Endothelial cell (in vitro differentiated cells): ENCODE measurements at places on chromosomes 4 and X. TPM values are rescaled to one million over a fixed set of nuclear protein-coding genes. Genes with fewer than 3 reads are reported as not detected.
A peak's percentile ranks its signal among the peaks of the same experiment; 100 is the strongest.

GRCh38 chrX:41377624-41378023 is 43.7 kb downstream of the DDX3X start:
- DNase-seq: no peak

- DNase-seq: no peak
Observed at GRCh38 chr4:86307432-86307831, 52.4 kb downstream of the MAPK10 start.

The BMPR1B gene
- total RNA-seq: 5.4 TPM

DNA sequence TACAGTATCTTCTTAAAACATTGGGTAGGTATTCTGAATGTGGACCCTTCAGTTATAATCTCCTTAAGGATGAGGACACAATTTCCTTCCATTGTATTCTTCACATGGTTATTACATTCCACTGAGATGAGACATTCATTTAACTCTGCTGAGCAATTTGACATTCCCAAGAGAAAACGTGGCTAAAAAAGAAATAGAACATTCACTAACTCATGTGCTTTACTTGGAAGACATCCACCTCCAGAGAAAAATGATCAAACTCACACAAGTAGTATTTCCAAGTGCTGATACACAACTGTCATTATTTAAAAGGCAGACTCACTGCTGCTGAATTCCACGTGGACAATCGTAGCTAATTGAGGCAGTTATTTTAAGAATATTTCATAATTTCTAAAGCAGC is 227.9 kb upstream of the ANKRD50 start:
- DNase-seq: no peak

The XAGE1B gene
- not detected for total RNA-seq

DNA sequence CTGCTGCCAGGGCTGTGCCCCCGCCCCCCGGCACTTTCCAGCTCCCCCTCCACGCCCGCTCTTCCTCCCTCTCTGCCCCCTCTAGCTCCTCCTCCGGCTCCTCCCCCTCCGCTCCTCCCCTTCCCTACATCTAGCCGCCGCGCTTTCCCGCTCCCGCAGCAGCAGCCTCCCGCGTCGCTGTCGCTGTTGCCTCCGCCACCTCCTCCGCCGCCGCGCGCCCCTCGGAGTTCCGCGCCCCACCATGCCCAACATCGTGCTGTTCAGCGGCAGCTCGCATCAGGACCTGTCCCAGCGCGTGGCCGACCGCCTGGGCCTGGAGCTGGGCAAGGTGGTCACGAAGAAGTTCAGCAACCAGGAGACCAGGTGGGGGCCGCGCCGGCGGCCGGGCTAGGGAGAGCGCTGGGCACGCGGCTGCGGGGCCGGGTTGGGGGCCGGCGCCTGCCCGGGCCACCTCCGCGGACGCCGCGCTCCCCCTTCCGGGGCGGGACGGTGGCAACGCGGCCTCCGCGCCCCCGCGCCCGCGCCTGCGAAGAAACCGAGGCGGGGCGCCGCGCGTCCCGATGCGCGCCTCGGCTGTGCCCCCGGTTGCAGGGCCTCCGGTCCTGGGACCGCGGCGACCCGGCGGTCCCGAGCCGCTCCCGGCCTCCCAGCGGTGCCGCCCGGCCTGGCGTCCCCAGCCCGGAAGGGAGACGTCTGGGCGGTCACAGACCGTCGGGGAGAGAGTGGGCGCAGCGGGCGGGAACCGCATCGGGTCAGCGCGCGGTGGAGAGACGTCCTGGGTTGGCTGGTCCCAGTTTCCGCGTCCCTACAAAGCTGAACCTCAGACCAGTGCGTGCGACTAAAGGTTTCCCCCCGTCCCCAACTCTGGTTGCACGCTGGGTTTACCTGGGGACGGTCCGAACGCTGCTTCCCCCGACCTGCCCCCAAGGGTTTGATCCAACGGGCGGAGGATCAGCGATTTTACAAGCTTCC is at the start of gene PRPS2:
PRPS2 (plus strand) TSS at position 156 of the 972 bp plus-strand sequence; CDS start at position 242, 86 bp downstream.
- peak; percentile 38 for DNase-seq

The RBM46 gene
- not detected for total RNA-seq

- no peak for DNase-seq
Observed at GRCh38 chr4:84479663-84480062, 19.4 kb downstream of the NKX6-1 start.

- DNase-seq: no peak
Observed at GRCh38 chr4:162017863-162018262, 145.9 kb downstream of the FSTL5 start.
